Left renal cortex interstitium (tissue), 4 donors: ENCODE measurements at places on chromosomes 16 and 17.

- no peak for DNase-seq
Measured at GRCh38 chr17:20706751-20707373, 127.3 kb downstream of the CDRT15L2 start.

- no peak for DNase-seq
Measured at GRCh38 chr16:12315330-12316136, 339.0 kb downstream of the SNX29 start.

GRCh38 chr16:80687606-80688005 is 116.8 kb downstream of the CDYL2 start:
- no peak for DNase-seq

DNA sequence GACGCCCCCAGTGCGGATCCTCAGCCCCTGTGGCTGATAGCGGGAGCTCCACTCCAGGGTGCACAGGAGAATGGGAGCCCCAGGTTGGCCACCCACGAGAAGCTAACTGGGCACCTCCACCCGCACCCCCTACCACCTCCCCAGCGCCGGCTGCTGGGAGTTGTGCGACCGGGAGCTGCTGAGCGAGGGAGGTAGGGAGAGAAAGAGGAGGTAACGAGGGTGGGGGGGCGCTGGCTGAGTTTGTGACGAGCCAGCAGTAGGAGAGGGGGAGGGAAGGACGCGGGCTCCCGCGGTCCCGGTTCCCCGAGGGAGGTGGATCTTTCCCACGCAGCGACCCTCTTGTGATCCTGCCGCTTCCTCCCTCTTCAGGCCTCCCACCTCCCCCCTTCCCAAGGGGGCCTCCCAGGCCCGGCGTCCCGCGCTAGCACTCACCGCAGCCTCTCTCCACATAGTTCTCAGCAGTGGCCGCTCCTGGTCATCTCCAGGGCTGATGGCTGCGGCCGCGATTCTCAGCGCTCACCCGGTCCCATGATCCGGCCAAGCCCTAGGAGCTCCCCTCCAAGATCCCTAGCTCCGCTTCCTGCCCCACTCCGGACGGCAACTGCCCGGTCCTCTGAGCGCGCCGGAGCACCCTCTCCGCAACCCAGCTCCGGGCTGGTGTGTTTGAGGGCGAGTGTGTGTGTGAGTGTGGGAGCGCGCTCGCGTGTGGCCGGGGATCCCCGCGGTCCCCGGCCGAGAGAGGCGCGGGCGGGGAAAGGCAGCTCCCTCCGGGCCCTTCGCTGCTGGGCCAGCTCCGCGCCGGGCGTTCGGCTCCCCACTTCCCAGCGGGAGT is at the start of gene GRIN2A:
Gene GRIN2A (minus strand): TSS at position 207 of the 832 bp plus-strand sequence. CDS start 2,017 bp downstream, outside the sequence.
- peak; percentile 39 for DNase-seq

GRCh38 chr16:53744449-53744848 is 40.5 kb downstream of the FTO start:
- no peak for DNase-seq

DNA sequence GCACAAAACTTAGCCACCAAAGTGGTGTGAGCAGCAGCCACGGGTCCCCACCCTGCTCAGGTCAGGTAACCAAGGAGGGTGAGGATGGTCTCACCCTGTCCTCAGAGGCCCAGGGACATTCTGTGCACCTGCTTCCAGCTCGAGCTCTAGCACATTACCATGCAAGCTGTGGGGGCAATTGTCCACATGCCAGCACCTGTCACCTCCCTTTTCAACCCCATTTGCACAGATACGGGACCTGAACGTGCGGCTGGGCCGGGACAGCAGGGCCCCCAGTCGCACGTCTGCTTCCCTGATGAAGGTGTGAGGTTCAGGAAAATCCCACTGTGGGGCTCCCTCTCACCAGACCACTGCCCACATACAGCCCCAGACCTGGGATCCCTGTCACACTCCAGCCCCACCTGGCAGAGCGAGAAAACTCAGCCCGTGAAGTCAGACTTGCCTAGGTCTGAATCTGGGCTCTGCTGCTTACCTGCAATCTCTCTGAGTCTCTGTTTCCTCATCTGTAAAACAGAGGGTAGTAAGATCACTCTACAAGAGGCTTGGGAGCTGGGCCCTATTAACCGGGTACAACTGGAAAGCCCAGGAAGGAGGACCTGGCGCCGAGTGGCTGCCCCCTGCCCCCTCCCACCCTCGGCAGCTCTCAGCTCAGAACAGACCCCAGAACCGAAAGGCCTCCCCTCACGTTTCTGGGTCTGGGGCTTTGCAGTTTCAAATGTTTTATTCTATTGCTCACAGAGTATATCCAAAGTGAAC is 7.9 kb downstream of the WFIKKN2 start:
- no peak for DNase-seq

DNA sequence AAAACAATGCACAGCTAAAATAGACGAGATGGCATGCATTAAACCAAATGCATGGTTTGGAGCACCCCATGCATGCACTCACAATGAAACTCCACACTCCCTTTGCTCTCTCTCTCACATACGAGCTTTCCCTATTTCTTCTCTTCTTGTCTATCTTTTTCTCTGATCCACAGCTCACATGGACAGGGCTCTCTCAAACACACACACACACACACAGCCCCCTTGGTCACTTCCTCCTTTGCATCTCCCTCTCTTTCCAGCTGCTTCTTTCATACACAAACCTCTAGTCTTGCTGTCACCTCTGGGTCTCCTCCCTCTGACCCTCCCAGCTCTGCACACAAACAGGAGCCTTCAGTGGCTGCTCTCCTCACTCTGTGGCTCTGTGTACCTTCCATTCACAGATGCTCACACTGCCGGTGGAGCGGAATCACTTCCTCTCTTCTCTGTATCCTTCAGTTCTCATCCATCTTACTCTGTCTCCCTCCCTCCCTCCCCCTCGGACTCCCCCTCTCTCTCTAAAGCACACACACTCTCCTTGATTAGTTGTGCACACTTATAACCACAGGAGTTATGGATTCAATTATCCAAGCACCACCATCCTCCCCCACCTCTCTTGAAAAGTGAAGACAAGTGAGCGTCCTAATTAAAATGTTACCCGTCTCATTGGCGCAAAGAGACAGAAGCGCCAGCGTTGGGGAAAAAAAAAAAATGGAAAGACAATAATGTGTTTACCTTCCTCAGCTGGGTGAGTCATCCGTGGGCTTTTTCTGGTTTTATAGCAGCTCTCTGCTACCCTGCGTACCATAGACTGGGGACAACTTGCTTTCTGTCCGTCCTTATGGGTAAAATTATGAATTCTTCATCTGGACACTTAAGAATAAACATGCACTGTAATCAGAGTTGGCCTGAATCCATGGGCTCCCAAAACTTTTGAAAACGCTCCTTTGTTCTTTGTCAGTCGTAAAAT is 90.8 kb downstream of the SHISA6 start:
- no peak for DNase-seq
